ENCODE measurements at places on chromosomes 5 and 9.

- DNase-seq = no peak
Observed at GRCh38 chr5:150542933-150543445, 35.1 kb downstream of the NDST1 start.

- no peak for DNase-seq
Observed at GRCh38 chr9:36336131-36336907, 63.8 kb downstream of the RNF38 start.

- no peak for DNase-seq
Observed at GRCh38 chr5:15943487-15943886, 236.1 kb downstream of the MARCHF11 start.

DNA sequence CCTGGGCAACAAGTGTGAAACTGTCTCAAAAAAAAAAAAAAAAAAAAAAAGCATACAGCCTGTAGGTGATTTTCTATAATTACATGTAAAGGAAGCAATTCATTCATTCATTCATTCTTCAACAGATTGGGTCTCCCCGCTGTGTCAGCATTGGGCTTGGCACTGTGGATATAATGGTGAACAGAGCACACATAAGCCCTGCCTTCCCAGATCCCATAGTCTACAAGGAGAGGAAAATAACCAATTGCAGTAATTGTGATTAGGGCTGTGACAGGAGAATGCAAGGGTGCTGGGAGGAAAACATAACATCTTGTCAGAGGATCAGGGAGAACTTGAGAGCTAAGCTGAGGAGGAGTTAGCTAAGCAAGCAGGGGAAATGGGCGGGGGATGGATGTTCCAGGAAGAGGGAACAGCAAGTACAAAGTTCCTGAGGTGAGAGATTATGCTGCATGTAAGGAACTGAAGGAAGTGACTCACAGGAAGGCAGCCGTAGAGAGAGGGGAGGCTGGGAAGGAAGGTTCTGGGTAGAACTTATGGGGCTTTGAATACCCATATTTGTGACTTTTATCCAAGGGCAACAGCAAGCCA is 24.0 kb upstream of the KLF9 start:
- DNase-seq = no peak

GRCh38 chr9:78130004-78130403 is 98.4 kb upstream of the GNAQ start:
- no peak for DNase-seq

DNA sequence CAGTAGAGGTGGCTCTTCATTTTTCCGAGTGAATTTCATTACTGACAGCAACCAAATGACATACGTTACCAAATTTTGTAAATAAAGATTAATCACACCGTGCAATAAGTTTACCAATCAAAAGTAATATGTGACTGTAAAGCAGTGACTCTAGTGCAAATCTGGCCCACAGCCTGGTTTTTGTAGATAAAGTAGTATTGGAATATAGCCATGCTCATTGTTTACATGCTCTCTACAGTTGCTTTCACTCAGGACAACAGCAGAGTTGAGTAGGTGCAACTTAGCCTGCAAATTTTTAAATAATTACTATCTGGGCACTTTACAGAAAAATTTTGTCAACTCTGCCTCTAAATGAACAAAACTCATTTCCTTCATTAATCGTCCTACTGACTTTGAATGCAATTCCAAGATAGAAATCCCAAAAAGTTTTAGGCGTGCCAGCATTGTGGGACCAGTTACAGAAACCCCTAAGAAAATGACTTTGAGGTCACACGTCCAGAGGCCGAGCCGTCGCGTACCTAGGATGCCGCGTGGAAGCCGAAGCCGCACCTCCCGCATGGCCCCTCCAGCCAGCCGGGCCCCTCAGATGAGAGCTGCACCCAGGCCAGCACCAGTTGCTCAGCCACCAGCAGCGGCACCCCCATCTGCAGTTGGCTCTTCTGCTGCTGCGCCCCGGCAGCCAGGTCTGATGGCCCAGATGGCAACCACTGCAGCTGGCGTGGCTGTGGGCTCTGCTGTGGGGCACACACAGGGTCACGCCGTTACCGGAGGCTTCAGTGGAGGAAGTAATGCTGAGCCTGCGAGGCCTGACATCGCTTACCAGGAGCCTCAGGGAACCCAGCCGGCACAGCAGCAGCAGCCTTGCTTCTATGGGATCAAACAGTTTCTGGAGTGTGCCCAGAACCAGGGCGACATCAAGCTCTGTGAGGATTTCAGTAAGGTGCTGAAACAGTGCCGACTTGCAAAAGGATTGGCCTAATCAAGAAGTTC is 180.7 kb upstream of the TLE4 start:
- no peak for DNase-seq

DNA sequence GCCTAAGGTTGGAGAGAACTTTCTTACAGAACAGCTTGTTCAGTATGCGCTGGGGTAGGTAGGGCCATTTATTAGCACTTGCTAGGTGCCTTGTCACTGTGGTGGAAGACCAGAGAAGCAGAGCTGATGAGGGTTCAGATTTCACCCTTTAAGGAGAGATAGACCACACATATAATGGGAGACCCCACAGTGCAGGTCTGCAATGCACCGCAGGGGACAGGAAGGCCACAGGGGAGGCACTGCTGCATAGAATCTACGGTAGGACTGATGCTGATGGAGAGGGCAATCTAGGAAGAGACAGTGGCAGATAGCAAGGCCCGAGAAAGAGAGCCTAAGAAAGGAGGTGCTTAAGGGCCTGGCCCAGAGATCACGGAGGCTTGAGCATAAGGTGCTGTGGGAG is 64.2 kb downstream of the PTPDC1 start:
- DNase-seq = no peak

DNA sequence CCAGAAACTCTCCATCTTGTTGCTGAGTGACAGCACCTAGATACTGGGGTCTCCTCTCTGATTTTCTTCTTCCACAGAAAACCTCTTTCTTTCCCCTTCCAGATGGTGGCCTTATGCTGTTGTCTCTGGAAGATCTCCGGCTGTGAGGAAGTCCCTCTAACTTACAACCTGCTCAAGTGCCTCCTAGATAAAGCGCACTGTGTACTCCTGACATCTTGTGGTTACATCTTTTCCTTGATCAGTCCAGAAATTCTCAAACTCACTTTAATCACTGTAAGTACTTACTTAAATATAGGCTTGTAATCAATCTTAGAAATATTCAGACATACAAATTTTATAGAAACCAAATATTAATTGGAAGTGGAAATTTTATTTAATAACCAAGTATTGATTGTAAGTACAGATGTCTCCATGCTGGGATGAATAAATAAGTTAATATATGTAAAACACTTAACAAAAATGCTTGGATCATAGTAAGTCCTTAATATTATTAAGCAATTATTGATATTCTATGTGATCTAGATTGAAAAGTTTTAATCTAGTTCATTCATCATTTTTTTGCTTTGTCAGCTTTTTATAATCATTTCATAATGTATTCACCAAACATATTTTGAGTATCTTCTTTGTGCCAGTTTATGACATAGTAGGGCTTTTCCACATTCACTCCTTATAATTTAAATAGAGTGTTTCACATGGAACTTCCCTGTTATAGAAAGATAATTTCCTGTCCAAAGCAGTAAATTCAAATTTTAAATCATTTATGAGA is 1381.4 kb upstream of the CDH6 start:
- no peak for DNase-seq

- no peak for DNase-seq
Observed at GRCh38 chr5:167968837-167969236, 322.6 kb upstream of the WWC1 start.

- peak; percentile 46 for DNase-seq
Observed at GRCh38 chr5:156208271-156208670, 118.7 kb upstream of the SGCD start.

- DNase-seq = no peak
Observed at GRCh38 chr5:102826629-102827028, 71.5 kb downstream of the PAM start.

DNA sequence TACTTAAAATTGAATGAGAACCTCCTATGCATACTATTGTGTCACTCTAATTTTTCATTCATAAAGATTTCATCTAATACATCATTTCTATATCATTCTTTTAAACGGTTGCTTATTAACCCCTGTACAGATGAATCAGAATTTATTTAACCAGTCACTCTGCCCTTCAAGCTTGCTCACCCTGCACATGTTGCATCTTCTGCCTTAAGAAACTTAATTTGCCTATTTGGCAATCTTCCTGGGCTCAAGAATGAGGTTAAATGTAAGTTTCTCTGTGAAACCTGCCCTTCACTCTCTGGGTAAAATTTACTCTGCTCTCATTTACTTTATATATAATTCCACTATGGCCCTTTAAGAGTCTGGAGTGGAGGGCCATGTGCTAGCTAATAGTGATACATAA is 434.7 kb upstream of the ZNF608 start:
- no peak for DNase-seq

DNA sequence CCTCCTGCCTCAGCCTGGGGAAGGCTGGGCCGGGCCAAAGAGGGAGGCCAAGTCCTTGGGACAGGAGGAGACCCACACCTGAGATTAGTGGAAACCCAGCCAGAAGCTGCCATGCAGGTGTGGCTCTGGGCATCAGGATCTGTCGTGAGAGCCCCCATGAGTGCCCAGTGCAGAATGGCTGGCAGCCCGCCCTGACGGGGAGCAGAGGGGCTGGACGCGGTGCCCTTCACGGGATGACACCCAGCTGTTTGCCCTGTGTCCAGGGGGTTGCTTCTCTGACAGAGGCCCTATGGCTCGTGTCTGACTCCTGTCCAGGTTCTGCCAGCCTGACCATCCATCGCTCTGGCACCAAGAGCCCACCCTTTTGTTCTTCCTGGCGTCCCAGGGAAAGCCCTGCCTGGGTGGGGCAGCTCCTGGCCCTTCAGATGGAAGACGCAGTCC is 8.5 kb downstream of the DIPK1B start:
- no peak for DNase-seq

DNA sequence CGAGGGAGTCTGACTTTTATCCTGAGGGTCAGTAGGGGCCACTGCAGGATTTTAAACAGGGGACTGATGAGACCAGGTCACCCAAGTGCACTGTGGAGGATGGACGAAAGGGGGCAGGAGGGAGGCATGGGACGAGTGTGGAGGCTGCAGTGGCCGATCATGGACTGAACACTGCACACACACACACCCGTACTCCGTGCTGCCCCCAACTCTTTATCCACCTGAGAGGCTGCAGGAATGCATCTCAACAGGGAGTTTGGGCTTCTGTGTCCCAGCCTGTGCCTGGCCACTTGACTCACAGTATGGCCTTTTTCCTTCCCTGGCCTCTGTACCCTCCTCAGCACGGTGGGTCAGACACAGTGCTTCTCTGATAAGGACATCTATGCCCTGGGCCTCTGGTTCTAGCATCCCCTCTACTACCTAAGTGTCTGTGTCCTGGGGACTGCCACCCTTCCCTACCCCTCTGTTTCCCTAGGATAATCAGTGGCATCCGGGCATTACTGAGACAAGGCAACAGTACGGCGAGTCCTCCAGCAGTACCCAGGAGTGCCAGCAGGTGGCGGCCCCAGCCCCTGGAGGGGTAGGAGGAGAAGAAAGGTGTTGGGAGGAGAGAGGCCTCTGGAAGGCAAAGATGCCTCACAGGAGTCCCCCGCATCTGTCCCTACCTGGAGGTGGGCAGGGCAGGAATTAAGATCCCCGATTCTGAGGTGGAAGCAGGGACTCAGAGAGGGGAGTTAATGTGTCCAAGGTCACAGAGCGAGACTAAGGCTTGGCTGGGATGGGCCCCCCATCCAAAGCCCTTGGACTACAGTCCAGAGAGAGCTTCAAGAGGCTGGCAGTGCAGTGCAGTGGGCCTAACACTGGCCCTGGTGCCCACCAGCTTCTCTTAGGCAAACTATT is 5.1 kb upstream of the CDX1 start:
- peak; percentile 74 for DNase-seq

DNA sequence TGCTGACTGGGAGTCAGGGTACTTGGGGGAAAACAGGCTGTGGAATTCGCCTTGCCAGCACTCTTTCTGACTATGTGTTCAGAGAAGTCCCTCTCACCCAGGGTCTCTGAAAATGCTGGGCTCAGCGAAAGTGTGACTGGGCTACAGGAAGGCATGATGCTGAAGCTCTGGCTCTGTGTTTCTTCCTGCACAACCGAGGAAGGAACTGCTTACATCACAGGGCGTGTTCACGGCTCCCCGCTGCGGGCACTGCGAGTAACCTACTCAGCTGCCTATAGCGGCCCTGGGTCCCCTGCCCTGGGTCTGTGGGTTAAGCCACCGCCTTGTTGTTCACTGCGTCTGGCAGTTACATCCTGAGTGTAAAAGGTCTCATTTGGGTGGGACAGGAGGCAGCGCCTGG is 222.4 kb upstream of the IRX4 start:
- no peak for DNase-seq

- no peak for DNase-seq
Observed at GRCh38 chr5:83400241-83400640, 71.3 kb upstream of the VCAN start.

- DNase-seq = no peak
Observed at GRCh38 chr9:84554069-84554664, 115.4 kb upstream of the NTRK2 start.

DNA sequence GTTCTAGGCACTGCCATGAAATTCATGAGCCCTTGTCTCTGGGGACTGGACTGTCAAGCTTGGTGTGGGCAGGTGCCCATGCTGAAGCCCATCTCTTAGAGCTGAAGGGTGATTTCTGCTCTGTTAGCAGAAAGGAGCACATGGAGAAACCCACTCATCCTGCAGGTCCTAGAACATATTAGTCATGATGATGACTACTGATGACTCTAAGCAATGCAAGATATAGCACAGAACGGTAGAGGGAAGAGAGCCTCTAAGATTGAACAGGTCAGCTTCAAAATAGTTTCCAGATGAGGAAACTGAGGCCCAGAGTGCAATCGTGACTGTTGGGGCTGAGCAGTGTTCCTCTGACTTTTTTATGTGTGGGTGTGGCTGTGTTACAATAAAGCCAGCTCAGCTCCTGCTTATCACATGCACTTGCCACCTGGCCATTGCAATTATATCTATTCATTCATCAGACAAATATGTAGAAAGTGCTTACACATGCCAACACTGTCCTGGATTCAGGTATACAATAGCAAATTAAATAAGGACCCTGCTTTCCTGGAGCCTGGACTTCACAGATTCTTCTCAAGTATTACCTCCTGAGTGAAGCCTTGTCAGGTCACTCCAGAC is 140.2 kb upstream of the BRINP1 start:
- no peak for DNase-seq
